ENCODE measurements at places on chromosomes 3 and 15. TPM values are rescaled to one million over a fixed set of nuclear protein-coding genes. Genes with fewer than 3 reads are reported as not detected.
A peak's percentile ranks its signal among the peaks of the same experiment; 100 is the strongest.

Gene THSD4
- 73.5 TPM for total RNA-seq

GRCh38 chr15:42955518-42955917 is 34.9 kb upstream of the TTBK2 start:
- DNase-seq: no peak

GRCh38 chr15:65377105-65377975 is 462 bp downstream of the IGDCC3 start:
- DNase-seq: no peak

GRCh38 chr3:149536429-149536828 is 61.9 kb downstream of the TM4SF4 start:
- no peak for DNase-seq

GRCh38 chr3:34844323-34844620 is 795.1 kb upstream of the ARPP21 start:
- DNase-seq: no peak

- peak; percentile 59 for DNase-seq
Measured at GRCh38 chr3:172635588-172635987, 75.3 kb downstream of the NCEH1 start.

- no peak for DNase-seq
Measured at GRCh38 chr3:74636981-74637380, 22.5 kb upstream of the CNTN3 start.
